ENCODE measurements at places on chromosomes 5 and 9.

- DNase-seq, result no peak
These were observed 149.4 kb downstream of the CD180 start for GRCh38 chr5:67047160-67047559.

DNA sequence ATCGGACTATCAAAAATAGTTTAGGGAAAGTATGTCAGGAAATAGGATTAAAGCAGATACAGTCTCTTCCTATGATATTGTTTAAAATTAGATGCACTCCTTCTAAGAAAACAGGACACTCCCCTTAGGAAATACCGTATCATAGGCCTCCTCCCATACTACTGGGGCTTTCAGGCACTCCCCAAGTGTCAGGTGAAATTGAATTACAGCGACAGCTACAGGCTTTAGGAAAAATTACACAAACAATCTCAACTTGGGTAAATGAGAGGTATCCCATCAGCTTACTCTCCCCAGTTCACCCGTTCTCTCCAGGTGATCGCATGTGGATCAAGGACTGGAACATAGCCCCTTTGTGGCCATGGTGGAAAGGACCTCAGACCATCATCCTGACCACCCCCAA is 110.4 kb upstream of the EPB41L4A start:
- DNase-seq, result no peak

DNA sequence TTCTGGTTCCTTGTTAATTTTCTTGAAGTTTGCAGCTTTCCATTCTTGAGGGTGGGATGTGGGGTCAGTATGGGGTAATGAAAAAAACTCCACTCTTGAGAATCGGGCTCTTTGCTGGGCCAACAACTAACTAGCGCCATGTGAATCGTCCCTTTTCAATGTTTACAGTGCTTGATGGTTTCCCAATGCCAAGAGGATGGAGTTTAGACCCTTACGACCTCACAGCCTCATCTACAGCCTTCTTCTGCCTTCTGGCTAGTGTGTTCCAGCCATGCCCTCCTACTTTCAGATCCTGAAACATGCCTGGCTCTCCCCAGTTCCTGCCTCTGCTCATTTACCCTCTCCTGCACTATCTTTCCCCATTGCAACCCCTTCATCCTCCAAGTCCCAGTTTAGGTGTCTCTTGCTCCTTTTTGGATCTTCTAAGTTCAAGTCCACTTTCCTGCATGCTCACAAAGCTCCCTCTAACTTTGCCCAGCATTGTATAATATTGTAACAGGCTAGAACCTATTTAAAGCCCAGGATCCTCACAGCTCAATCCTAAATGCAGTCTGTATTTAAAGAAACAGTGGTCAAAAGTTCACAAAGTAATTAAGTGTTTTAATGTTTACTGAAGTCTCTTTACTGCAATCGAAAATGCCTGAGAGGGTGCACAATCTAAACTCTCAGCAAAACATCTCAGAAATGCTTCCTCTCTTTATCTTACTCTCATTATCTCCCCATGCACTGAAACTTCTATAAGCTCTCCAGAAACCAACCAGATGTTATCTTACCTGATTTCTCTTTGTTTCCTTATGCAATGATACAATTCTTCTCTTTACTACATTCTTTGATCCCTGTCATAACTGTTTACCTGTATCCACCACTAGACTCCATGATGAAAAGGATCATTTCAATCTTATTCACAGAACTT is 20.6 kb upstream of the CAST start:
- no peak for DNase-seq

GRCh38 chr5:121408778-121409177 is 442.9 kb upstream of the FTMT start:
- DNase-seq, result no peak

- no peak for DNase-seq
These were observed 99.4 kb upstream of the MVB12B start for GRCh38 chr9:126226991-126227936.
